ENCODE measurements at places on chromosomes 6 and 20.

GRCh38 chr6:35610830-35611229, 77.9 kb downstream of the FKBP5 start:
- no peak for DNase-seq

DNA sequence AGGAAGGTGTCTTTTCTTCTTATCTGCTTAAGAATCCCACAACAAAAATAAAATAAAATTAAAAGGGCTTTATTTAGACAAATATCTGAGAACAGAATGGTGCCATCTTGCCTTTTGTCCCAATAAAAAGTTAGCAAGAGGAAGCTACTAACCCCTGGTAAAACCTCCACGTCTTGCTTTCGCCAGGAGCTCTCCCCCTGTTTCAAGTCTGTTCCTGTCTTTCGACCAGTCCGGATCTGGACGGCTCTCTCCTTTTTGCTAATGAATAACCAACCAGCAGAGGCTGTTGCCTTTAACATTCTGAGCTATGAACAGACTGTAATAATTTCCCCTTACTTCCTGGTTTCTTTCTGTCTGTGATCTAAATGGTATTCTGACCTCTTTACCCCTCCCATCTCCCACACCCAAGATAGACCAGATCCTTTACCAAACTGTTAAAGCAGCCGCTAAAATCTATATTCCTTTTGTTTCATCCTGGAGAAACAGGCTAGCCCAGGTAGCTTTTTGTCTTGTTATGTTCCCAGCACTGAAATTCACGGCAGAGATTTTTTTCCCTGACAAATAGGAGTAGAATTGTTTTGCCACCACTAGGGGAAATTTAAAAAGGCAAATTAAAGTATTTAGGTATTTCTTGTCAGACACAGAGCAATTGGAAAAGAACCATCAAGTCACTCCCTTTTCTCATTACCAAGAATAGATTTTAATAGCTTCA, at the start of gene FRK:
Gene FRK, minus strand, starts transcription at position 320 of the 712 bp plus-strand sequence. CDS start 580 bp downstream, outside the sequence.
- no peak for DNase-seq

DNA sequence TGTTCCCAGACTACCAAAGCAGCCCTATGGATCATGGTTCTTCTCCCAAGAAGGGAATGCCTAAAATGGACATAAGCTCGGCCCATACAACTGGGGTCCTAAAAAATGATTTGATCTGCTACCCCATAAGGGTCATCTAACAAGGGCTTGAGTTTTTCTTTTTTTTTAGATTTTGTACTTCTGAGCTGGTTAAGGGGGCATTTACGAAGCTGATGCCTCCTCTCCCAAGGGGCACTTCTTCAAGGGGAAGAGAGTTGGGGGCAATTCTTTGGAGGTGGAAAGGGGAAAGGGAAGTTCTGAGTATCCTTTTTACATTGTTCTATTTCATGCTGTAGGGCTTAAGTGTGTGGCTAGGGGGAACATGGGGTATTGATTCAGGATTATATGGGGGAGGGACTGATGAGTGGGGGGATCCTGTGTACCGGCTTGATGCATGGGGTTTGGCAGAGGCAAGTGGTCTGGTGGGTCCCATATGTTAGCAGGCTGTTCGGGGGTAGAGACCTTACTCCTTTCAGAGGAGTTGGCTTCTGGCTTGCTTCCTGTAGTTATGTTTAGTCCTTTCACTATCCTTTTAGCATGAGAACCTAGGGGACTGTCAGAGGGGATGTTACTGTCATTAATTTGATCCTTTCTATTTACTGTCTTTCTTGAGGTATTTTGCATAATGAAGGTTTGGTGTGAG, 8.1 kb upstream of the ZNFX1 start:
- no peak for DNase-seq

DNA sequence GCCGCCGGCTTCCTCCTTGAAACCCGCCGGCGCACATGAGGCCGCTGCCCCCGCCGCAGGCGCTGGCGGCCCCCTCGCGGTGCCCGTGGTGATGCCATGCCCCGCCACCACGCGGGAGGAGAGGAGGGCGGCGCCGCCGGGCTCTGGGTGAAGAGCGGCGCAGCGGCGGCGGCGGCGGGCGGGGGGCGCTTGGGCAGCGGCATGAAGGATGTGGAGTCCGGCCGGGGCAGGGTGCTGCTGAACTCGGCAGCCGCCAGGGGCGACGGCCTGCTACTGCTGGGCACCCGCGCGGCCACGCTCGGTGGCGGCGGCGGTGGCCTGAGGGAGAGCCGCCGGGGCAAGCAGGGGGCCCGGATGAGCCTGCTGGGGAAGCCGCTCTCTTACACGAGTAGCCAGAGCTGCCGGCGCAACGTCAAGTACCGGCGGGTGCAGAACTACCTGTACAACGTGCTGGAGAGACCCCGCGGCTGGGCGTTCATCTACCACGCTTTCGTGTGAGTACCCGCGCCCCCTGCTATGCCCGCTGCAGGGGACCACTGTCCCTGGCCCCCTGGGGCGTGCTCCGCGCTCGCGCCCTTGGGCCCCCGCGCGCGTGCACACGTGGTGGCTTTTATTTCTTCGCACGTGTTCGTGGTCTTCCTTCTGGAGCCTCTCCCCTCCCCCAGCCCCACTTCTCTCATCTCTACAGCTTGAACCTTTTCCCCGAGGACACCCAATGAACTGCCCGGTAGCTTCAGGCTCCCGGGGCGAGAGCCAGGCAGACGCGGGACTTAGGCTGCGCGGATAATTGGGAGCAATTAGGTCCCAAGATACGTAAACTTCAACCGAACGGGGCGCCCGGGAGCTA, 453 bp downstream of the KCNQ5 start:
- DNase-seq, result peak; percentile 71

DNA sequence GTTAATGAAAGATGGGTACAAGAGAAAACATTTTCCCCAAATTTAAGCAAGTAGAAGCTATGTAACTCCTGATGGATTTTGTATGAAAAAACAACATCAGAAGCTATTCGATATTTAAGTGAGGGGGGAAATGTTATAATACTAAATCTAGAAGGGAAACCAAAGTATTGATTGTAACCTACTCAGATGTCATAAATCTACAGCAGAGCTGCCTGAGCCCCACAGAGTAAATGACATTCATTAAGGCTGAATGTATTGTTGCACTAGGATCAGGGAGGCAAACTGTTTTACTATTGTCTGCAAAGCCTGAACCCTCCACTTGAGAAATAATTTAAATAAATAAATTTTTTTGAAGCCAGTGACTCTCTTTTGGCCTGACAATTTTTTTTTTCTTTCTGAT, 19.3 kb downstream of the ANKRD6 start:
- no peak for DNase-seq

DNA sequence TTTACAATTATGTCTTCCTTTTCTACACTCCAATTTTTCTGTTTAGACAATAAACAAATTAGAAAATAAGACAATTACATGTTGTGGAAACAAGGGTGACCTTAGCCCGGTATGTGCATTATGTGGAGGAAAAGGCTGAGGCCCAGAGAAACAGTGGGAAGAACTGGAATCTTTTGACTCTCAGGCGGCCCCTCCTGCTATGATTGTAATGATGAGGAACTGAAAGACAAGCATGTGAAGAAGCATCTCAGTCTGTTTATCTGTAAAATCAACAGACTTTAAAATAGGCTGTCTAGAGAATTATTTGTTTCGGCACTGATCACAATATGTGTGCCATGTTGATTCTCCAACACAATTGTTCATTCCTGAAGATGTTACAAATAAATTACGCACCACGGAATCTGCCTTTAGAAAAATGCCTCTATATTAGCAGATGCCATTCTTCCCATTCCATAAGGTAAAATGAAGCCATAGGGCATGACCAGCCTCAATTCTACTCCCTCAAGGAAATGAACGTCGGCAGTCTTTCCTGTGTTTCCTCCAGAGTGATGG, 1201.6 kb upstream of the CITED2 start:
- DNase-seq, result no peak

DNA sequence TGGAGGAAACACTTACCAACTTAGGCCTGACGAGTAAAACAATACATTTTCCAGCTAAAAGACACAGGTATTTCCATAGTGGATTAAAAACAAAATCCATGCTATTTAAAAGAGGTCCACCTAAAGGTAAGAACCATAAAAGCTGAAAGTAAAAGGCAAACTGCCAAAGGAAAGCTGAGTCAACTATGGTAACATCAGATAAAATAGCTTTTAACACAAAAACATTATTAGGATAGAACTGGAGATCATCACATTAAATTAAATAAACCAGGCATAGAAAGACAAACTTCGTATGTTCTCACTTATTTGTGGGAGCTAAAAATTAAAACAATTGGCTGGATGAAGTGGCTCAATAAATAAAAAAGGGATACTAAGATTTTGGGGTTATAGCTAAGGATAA, 166.8 kb upstream of the SLC22A16 start:
- no peak for DNase-seq

GRCh38 chr20:51366155-51366886, 176.2 kb downstream of the NFATC2 start:
- no peak for DNase-seq

DNA sequence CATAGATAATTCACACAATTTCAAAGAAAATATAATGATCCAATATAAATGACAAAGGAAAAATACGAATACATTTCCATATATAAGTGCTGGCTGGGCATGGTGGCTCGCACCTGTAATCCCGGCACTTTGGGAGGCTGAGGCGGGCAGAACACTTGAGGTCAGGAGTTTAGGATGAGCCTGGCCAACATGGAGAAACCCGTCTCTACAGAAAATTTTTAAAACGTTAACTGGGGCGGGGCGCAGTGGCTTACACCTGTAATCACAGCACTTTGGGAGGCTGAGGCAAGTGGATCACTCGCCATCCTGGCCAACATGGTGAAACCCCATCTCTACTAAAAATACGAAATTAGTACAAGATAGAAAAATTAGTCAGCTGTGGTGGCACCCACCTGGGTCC, 14.9 kb upstream of the MAPK13 start:
- DNase-seq, result no peak

DNA sequence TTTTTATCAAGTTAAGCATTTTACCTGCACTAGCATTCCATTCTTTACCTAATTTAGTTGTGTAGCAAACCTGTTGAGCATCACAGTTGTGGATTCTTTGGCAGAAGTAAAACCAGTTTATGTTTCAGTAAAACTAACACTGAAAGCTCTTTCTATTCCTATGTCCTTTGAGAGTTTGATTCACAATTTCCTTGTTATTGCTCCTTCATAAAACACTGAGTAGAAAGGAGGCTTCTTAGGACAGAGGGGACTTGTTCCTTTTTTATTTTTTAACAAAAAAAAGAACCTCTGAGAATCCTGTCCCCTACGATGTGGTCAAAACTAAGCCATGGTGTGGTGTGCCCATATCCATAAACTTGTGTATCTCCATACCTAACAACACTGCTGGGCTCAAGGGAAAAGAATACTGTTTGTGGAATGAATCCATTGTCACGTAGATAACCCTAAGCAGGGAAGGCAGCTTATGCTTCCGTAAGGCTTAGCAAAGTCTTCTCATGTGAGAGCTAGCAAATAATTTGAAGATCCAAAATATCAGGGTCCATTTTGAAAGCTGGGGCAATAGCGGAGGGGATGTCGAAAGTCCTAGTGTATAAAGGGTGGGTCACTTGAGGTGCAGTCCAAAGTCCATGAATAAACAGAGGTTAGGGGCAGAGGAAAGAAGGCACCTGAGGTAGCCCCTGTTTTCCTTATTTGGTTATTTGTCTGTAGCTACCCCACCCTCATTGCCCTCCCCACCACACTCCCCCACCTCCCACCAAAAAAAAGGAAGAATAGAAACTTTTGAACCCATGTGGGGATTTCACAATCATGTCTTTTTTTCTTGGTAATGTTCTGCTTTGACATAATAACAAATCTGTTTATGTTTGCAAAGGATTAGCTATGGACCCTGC, 71.0 kb downstream of the PLAGL1 start:
- no peak for DNase-seq

DNA sequence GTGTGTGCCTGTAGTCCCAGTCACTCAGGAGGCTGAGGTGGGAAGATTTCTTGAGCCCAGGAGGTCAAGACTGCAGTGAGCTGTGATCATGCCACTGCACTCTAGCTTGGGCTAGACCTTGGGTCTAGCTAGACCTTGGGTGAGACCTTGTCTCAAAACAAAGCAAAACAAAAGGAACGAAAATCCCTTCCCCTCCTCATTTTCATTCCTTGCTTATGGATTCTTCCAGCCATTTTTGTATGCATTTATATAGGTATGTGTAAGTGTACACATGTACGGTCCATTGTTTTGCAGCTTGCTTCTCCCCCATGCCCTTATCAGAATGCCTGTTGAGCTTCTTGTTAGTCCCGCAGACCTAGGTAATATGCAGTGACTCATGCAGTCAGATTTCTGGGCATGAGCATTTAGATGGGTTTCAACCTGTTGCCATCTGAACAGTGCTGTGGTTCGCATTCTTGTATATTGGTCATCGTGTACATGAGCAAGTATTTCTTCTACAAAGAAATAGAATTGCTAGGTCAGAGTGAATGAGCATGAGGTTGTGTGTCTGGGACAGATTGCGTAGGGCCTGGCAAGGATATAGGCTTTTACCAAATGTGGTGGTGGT, 73.2 kb downstream of the ATRN start:
- no peak for DNase-seq

DNA sequence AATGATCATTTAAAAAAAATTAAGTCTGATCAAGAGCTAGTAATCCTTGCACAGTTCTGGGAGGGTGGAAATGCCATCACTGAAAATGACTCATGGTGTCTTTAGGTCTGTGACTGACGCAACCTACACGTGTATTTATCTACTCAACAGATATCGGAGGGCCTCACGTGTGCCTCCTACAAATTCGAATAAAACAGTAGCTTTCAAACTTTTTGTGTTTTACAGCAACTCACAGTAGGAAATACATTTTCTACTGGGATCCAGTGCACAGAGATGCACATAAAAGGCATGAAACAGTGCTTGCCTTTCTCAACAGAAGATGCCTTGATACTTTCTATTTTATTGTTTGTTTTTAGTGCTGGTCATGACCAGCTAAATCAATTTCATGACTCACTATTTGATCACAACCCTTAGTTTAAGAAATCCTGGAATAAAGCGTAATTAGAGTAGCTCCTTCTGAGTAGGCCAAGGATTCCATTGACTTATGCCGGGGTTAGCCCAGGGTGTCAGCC, 210.0 kb upstream of the SNX9 start:
- DNase-seq, result no peak

DNA sequence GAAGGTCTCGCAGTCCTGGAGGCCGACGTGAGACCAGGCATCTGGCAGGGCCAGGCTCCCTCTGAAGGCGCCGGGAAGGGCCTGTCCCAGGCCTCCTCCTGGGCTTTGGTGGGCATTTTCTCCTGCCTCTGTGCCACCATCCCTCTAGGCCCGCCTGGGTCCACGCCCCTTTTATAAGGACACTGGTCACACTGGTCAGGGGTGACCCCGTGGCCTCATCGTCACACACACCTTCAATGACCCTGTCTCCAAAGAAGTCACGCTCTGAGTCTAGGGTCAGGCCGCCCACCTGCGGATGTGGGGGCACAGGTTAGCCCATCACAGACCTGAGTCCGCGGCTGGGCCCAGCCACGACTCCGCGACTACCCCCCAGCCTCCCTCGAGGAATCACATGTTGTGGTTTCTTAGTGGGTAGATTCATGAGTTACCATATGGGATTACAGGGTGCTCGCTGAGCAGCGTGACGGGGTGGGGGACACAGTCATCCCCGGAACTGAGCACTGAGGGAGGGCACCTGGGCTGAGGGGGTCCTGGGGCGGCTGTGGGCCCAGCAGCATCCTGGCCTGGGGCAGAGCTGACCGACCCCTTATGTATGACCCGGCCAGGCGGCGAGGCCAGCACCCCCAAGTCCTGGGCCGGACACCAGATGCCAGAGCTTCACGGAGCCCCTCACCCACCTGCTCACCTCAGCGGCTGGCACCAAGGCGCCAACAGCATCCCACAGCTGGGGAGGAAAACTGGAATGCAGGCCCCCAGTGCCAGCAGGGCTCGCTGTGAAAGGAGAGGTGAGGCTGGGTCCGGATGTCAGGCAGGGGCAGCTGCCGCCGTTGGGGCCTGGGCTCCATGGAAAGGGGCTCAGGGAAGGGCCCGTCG, 115.9 kb downstream of the DLL1 start:
- no peak for DNase-seq

Measured in stimulated activated CD8-positive, alpha-beta memory T cell treated with anti-CD3 and anti-CD28 coated beads, Interleukin-7, amount 100 ng/mL, for 4 hours (primary cell).